Stimulated activated naive CD4-positive, alpha-beta T cell treated with Interleukin-2 at 50 U/mL for 16 hours (primary cell): ENCODE measurements at places on chromosomes 11 and 22.

DNA sequence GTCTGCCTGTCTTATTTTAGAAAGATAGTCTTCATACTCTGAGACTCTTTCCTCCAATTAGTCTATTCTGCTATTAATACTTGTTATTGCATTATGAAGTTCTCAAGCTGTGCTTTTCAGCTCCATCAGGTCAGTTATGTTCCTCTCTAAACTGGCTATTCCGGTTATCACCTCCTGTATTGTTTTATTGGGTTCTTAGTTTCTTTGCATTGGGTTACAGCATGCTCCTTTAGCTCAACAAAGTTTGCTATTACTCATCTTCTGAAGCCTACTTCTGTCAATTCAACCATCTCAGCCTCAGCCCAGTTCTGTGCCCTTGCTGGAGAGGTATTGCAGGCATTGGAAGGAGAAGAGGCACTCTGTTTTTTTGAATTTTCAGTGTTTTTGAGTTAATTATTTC is 21.0 kb upstream of the OR5AK2 start:
- no peak for DNase-seq

DNA sequence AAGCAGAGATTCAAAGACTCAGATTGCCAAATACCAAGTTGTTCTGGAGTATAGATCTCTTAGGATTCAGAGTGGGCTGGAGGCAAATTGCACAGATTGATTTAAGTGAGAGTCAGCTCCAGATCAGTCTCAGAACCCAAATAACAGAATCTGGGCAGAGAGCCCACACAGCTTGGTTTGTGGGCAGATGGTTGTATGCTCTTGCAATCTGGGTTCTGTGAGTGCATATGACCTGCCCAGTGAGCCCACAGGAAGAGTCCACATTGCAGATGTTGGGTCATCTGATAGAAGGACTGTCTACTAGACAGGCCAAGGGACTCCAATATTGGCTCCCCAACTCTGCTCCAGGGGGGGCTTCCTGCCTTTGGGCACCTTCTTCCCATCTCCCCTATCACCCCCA is 65.9 kb downstream of the ADAMTS15 start:
- DNase-seq, result no peak

DNA sequence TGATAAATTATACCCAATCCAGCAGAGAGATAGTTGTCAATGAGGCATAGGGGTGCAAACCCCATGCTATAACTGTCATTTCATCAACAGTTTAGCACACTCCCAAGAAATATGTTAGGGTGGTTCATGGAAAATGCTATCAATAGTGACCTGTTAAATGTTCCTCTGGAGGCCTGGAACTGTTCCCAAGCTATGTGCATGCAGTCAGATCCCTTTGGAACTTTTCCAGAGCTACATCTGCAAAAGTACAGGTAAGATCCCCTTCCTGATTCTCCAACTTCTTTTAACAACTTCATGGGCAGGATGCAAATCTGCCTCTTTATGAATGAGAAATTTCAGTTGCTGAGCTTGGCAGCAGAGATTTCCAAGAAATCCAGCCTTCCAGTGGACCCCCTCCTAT is 27.2 kb downstream of the ABTB2 start:
- no peak for DNase-seq

GRCh38 chr11:62142921-62143320 is 19.1 kb downstream of the INCENP start:
- DNase-seq, result no peak

- DNase-seq, result no peak
Observed at GRCh38 chr11:95577716-95578460, 211.7 kb downstream of the FAM76B start.

- DNase-seq, result no peak
Observed at GRCh38 chr11:107996006-107996776, 12.5 kb upstream of the CUL5 start.
